ENCODE measurements at places on chromosomes 11 and 22.

- DNase-seq, result no peak
Measured at GRCh38 chr11:92500453-92500852, 275.8 kb downstream of the FAT3 start.

GRCh38 chr22:31628969-31629708 is 32.9 kb downstream of the PISD start:
- DNase-seq, result no peak

DNA sequence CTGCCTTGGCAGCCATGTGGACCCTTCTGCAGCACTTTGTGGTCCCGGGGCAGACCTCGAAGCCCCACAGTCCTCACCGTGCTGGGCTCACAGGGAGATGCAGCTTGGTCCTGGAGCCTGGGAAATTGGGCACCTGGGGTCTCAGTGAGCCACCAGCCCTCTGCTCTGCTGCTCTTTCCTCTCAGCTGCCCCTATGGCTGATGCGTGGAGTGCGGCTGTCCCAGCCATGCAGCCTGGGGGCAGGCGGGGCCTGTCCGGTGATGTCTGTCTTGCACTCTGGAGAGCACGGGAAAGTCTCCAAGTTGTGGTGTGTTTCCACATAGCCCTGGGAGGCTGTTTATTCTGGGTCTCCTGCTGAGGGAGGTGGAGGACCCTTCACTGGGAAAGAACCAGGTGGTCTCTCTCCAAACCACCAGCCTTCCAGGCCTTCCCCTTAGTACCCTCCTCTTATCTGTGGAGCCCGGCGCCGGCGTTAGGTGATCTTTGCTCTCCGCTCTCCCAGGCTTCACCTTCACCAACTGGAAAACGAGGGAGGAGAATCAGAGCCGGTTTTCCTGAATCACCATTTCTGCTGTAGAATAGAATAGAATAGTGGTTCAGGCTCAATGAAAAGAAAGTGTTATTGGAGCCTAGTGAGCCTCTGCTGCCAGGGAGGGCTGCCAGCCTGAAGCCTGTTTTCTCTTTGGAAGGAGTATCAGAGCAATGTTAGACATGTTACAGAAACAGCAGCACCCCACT is 41.2 kb upstream of the GRAMD4 start:
- no peak for DNase-seq

GRCh38 chr11:69918938-69919650 is 99.9 kb upstream of the FGF3 start:
- no peak for DNase-seq

DNA sequence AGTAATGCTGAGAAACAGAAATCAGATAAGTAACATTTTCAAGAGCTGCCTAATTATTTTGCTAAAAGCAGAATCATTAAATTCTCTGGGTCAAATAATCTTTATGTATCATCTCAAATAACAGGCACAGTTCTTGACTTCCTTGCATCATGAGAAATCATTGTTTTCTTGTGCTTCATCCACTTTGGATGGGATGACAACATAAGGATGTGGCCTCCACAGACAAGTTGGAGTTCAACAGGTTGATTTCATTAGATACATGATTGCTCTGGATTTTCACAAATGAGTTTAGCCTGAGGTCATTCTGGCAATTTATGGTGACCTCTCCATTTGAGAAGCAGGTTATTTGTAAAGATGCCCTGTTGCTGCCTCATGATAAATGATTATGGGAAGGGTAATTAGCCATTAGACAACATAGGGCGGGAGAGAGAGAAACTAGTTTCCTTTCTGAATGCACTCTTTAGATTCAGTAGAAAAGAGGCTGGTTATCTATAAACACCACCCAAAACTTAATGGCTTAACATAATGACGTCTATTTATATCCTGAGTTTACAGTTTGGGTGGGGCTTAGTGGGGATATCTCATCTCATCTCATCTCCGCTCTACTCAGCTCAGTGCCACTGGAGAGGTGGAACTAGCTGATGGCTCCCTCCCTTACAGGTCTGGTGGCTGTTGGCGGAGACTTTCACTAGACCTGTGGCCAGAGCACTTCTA is 35.0 kb upstream of the ADORA2A start:
- DNase-seq, result no peak

DNA sequence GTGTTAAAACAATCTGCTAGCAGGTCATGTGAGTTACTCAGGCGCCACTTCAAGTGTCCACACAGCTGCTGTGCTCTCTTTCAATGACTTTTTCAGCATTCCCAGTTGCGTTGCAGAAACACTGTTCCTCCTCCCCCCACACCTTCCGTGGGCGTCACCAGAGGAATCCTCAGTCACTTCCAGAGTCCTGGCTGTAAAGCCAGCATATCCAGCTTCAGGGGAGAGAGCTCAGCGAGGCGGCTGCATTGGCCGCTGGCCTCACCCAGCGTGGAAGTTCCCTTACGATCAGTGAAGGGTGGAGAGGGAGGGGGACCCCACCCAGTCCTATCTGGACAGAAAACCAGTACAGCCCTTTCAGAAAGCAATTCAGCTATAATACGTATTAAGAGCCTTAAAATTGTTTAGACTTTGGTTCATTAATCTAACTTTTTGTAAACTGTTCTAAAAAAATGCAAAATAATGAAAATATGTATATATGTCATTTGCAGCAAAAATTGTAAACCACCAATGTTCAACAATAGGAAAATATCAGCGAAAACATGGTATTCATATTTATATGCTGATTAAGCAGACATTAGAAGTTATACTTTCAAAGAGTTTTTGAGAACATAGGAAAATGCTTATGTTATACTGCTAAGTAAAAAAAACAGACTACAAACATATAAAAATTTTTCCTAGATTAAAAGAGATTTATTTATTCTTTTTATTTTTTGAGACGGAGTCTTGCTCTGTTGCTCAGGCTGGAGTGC is 2.8 kb upstream of the ANO9 start:
- DNase-seq, result no peak

GRCh38 chr11:110318638-110319404 is 22.4 kb upstream of the RDX start:
- no peak for DNase-seq

DNA sequence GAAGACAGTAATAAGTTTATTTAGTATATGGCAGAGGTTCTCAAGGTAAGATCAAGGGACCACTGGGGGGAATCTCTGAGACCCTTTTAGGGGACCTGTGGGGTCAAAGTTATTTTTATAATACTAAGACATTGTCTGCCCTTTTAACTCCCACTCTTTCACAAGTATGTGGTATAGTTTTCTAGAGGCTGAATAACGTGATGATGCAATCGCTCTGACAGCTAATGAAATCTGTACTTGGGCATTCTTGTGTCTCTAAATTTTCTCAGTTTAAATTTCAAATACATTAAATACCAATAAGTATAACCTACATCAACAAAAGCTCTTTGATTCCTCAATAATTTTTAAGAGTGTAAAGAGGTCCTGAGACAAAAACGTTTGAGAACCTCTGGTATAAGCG is 147.9 kb downstream of the ATG16L2 start:
- no peak for DNase-seq

- no peak for DNase-seq
Measured at GRCh38 chr11:67113231-67113721, 5.8 kb upstream of the KDM2A start.

- no peak for DNase-seq
Measured at GRCh38 chr11:1072116-1072820, 2.4 kb upstream of the MUC2 start.

GRCh38 chr11:8723711-8724110 is 41.1 kb downstream of the RPL27A start:
- no peak for DNase-seq

- no peak for DNase-seq
Measured at GRCh38 chr11:2557381-2557780, 112.6 kb downstream of the KCNQ1 start.

DNA sequence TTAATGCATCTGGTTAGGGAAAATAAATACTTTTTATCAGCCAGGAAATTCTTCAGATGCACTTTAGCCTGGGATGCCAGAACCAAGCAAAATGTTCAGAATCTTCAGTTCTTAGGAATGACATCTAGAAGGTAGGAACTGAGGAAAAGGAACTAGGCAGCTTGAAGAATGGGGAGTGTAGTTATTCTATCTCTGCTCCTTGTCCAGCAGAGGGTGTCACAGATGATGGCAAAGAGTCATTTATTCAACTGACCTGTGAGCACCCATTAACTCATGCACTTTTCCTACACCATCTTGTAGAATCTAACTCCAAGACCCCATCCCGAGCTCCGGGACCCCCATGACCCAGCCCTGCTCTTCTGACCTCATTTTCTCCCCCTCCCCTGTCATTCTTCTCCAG is 122.1 kb upstream of the ISX start:
- no peak for DNase-seq

- DNase-seq, result no peak
Measured at GRCh38 chr11:71391352-71391751, 56.8 kb downstream of the DHCR7 start.
